A549 treated with CpdA at 1 μM for 4 hours (cell line): ENCODE measurements at places on chromosomes 16 and 17. TPM values are rescaled to one million over a fixed set of nuclear protein-coding genes. Genes with fewer than 3 reads are reported as not detected.

Gene ZPBP2
- total RNA-seq = not detected in 5 replicates

Gene FN3K
- total RNA-seq = 6.4 to 10.0 TPM (median 7.8 TPM) in 5 replicates

Gene HS3ST6
- total RNA-seq = 1.9 to 3.7 TPM (median 3.2 TPM) in 5 replicates

Gene CCL2
- 57.3 to 87.4 TPM (median 65.1 TPM) in 5 replicates for total RNA-seq

Gene MYH13
- not detected in 5 replicates for total RNA-seq

Gene MFSD6L
- not detected in 5 replicates for total RNA-seq
